Dermis blood vessel endothelial cell (primary cell): ENCODE measurements at places on chromosomes 5 and 9. TPM values are rescaled to one million over a fixed set of nuclear protein-coding genes. Genes with fewer than 3 reads are reported as not detected.

DNA sequence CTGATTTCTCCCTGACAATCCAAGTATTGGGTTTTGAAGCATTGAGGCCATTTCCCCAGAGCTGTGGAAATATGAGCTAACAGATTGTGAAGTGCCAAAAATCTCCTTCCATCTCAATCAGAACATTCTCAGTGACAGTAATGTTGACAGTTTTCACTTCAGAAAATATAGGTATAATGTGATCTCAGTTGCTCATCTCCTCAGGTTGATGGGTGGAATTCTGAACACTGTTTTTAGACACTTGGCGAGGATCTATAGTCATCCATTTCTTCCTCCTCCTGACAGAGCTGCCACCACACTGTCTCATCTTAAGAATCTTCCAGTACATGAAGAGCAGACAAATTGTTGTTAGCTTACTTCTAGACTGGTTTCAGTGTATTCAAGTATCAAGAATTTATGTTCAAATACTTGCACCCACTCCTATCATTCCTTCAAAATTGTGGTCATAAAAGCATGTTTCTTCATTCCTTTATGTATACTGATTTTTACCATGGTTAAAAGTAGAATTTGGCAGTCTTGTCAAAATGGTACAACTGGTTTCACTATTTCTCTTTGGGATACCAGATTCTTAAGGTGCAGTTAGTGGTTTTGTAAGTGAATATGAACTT is 199.7 kb upstream of the TLE4 start:
- DNase-seq = no peak

Gene SLC34A1
- not detected in 2 replicates for total RNA-seq

DNA sequence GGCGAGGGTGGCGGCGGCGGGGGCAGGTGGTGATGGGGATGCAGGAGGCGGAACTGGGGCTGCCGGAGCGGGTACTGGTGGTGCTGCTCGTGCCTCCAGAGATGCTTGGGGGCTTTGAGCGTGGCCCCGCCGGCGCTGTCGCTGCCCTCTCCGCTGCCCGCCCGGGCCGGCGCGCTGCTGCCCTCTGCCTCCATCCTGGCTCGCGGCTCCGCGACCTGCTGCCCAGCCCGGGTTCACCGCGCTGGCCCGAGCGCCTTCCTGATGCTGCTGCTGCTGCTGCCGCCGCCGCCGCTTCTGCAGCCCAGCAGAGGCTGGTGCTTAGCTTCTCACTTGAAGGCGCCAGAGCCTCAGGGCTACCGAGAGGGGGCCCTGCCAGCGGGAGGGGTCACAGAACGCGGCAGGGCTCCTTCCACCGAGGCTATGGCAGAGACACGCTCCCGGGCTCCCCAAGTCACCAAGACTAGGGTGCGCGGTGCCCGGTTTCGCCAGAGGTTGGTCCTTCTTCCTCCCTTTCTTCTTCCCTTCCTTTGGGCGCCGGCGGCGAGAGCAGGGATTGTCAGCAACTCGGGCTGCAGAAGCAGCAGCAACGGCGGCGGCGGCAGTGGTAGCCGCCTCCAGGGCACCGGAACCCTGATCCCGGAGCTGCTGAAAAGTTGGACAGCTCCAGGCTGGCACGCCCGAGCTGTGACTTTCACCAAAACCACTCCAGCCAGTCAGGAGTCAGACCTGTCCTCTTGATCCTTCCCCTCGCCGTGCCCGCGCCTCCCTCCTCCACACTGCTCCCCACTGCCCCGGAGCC is at the start of gene PDE4D:
Gene PDE4D (minus strand): TSS at position 298 of the 799 bp plus-strand sequence.
- DNase-seq = peak; percentile 64

DNA sequence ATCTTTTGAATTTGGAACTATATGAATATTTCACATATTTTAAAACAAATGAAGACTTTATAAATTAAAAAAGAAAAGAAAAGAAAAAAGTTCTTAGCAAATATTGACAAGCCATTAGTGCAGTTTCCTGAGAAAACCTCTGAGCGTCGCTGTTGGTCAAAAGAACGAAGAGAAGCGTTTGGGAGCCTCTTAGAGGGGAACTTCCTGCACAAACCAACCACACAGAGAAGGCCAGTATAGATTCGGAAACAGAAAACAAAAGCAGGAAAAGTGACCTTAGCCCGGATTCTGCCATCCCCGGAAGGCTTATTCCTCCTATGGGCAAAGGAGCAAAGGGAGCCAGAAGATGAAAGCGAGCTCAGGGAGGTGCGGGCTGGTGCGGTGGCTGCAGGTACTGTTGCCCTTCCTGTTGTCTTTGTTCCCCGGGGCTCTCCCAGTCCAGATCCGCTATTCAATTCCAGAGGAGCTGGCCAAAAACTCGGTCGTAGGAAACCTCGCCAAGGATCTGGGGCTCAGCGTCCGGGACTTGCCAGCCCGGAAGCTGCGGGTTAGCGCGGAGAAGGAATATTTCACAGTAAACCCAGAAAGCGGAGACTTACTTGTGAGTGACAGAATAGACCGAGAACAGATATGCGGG is at the start of gene PCDHGB2:
Gene PCDHGB2 (plus strand): TSS at position 205 of the 637 bp plus-strand sequence. CDS start 142 bp downstream, at position 347.
- DNase-seq = peak; percentile 70

DNA sequence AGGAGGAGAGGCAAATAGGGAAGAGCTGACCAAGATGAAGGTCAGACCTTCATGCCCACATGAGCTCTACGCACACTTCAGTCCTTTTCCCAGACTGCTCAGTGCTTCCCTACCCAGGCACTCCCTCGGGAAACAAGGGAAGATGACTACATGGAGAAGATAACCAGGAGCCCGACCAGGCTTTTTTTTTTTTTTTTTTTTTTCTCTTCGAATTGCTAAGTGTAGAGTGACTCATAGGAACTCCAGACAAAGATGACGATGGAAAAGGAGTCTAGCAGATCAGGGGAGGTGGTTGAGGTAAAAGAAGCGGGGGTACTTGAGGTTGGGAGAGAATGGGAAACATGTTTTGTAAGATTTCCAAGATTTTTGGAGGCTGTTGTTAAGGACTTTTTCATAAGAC is 526.1 kb downstream of the BNC2 start:
- DNase-seq = peak; percentile 69

DNA sequence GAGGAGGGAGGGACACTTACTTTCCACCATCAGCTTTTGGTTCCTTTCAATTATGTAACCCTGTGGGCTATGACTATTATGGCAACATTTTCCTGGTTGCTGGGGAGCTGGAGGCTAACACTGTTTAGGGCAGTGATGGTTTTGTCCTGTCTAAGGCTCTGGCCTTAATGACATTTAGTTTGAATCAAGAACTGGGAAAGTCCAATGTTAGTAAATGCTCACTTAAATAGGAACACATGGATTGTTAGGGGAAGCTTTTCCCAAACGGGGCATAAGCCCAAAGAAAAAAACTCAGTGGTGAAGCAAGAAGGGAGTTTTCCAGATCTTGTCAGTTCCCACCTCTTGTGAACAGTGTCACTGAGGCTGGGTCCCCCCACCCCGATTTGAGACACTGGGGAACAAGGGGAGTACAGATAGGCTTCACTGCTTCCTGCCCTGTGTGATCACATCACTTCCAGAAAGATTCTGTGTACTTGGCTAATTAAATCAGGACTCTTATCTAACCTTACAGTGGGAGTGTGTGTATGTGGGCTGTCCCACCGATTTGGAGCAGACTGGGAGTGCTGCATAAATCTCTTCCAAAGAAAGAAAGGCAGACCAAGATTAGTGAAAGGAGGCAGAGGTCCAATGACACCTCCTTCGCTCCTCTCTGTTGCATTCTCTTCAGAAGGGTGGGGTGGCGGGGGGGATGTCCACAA is 206.4 kb downstream of the PTTG1 start:
- DNase-seq = no peak

Gene UNC5A
- 0.34 and 1.5 TPM in 2 replicates for total RNA-seq

DNA sequence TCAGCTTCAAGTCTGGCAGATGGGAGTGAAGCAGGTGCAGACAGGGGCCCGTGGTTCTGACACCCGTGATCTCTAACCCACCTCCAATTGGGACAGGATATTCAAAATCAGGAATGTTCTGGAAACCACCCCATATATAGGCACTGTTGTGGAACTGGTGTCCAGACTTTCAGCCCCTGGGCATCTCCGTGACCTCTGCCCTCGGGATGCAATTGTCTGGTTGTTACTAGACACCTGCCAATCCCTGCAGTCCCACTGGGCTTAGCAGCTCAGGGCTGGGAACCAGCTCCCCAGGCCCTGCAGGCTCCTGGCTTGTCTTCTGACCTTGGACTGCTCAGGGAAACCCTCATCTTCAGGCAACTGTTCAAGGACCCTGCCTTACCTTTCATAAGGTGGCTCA is 38.8 kb downstream of the NTNG2 start:
- no peak for DNase-seq
